ENCODE measurements at places on chromosomes 5 and 9.

DNA sequence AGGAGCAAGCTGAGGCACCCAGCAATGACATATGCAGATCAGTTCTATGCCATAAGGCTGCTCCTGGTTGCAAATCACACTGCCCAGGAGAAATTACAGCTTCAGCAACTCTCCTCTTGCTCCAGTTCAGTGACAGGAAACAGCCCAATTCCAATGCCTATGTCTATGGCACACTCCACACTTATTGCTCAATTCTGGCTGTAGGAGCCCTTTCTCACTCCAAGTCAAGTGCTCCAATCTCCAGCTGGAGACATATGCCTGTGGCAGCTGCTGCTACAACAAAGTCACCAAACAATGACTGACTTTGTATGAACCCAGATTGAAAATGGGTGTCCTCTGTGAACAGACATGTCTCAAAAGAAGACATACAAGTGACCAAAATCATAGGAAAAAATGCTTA is 31.8 kb upstream of the PLCXD3 start:
- DNase-seq, result no peak

- no peak for DNase-seq
Observed at GRCh38 chr5:1362242-1363015, 17.5 kb upstream of the CLPTM1L start.

DNA sequence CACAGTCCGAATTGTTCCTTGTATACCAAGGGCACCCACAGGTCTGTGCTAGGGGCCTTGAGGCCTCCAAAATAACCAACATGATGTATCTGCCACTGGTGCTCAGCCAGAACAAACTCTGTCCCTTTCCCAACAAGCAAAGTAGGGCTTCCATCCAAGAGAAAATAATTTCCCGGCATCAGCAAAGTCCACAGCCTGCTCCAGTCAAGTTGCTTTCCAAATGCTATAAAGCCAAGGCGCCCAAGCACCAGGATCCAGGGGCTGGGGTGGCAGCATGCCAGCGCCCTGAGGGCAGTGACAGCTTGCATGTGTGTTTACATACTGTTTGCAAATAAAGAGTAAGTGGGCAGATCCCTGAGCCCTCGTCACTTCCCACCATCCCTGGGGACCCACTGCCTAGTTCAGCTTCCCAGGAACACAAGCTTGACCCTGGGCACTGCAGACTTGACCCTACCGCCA is 155.9 kb downstream of the ERCC6L2 start:
- DNase-seq, result no peak

- no peak for DNase-seq
Observed at GRCh38 chr9:133991964-133992779, at the start of gene VAV2. VAV2 (minus strand) TSS chr9:133992324; CDS start chr9:133992278, 46 bp downstream.

GRCh38 chr5:80951366-80951765 is 8.8 kb upstream of the RASGRF2 start:
- no peak for DNase-seq

DNA sequence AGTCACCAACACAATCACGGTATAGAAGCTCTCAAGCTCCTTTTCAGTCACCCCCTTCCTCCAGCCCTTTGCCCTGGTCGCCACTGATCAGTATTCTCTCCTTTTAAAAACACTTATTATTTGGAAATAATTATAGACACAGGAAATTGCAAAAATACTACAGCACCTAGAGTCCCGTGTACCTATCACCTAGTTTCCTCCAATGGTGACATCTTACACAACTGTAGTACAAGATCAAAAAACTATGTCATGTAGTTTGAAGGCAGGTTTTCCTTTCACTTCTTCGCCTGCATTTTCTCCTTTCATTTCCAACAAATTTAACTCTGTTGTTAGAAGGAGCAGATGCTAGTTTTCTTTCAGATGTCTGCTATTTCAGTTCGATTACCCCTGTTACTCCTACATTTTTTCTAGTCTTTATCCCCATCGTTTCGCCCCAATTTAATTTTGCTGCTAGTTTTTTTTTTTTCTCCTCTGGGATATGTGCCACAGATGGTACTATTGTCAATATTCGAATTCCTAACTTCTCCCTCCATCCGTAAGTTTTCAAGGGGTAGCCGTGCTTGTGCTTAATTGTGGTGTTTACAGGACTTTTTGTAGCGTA is 612 bp upstream of the ATG10 start:
- no peak for DNase-seq

- no peak for DNase-seq
Observed at GRCh38 chr9:110114086-110114858, 93.7 kb downstream of the C9orf152 start.
